ENCODE measurements at places on chromosomes 6 and 20. TPM values are rescaled to one million over a fixed set of nuclear protein-coding genes. Genes with fewer than 3 reads are reported as not detected.
A peak's percentile ranks its signal among the peaks of the same experiment; 100 is the strongest.

DNA sequence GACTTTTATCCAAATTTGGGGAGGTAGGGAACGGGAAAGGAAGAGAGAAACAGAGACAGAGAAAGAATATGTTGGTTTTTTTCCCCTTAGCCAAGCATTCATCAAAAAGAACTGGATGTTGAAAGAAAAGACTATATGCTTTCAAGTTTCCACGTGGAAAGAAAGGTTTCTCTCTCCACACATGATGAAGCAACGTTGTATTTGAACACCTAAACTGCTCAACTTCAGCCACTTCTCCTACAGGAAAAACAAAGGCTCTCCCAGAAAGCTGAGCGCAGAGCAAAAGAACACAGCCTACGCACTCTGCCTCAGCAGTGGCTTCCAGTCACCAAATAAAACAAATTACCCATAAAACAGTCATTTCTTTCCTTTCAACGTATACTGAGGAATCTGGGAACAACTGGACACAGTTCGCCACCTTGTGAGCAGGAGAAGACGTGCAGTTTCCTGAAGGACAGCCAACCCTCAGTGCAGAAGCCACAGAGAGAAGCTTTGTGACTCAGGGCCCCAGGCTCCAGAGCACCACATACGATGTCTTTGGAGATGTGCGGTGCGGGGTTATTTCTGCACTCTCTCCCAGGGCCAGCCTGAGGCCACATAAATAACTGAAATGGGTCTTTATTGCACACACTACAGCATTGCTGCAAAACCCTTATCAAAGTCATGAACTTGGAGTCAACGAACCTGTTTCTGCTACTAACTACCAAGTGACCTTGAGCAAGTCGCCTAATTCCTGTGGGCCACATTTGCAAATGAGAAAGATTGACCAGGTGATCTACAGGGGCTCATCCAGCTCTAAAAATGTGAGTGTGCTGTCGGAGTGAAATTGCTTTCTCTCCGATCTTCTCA, 10.1 kb downstream of the IL17F start:
- DNase-seq = peak; percentile 23

GRCh38 chr6:44172731-44173500, 14.3 kb downstream of the CAPN11 start:
- peak; percentile 80 for DNase-seq

Gene EEF1A2
- total RNA-seq = 56.3 TPM

DNA sequence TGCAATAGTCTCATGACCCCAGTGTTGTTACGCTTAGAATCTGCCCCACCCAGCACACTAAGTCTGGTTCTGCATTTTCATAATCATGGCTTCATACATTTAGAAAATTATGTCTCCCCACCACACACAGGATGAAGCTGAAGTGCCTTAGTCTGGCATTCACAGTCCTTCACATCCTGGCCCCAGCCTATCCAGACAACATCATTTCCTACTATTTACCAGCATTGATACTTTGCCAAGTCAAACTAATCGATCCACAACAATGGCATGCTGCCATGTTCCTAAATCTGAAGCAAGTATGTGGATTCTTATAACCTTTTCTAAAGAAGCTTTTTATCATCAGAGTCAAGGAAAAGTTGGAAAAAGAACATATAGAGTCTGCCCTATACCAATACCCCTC, 132.4 kb upstream of the FBXL4 start:
- peak; percentile 19 for DNase-seq

Gene NCOA5
- total RNA-seq = 27.0 TPM

DNA sequence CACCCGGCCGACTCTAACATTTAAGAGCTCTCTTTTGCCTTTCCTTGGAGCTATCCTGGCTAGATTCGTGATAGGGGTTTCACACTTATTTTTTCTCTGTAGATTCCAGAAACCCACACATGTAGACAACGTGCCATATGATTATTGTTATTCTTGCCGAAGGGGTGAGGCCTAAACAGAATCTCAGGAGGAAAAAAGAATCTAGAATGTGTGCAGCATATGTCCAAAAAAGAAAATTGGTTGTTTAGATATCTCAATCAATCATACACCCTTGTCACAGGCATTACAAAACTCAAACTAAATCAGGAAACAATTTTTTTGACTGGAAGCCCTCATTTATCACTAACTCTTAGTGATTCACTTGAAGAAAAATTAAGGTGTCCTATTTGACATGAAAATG, 66.9 kb upstream of the TGM3 start:
- no peak for DNase-seq

GRCh38 chr6:108361312-108361932, 66.6 kb downstream of the AFG1L start:
- peak; percentile 19 for DNase-seq

Gene ZNF831
- total RNA-seq = 1.4 TPM

GRCh38 chr6:121393731-121394505, 41.5 kb upstream of the GJA1 start:
- DNase-seq = no peak
